A549 (cell line): ENCODE measurements at places on chromosomes 4 and X. TPM values are rescaled to one million over a fixed set of nuclear protein-coding genes. Genes with fewer than 3 reads are reported as not detected.

C4orf36 gene
- polyA plus RNA-seq: 1.5 to 2.9 TPM (median 2.5 TPM) in 3 replicates

ODAPH gene
- polyA plus RNA-seq: 0.06 to 0.57 TPM (median 0.34 TPM) in 3 replicates

GPC4 gene
- polyA plus RNA-seq: 0.01 TPM in 1 of 3 replicates, not detected in the others

BST1 gene
- 16.0 to 18.3 TPM (median 16.4 TPM) in 3 replicates for polyA plus RNA-seq

ART3 gene
- not detected in 3 replicates for polyA plus RNA-seq

CNKSR2 gene
- polyA plus RNA-seq: 4.9 to 6.0 TPM (median 5.8 TPM) in 3 replicates

HERC6 gene
- polyA plus RNA-seq: 2.8 to 3.6 TPM (median 3.6 TPM) in 3 replicates

HTRA3 gene
- polyA plus RNA-seq: 4.6 to 8.0 TPM (median 4.9 TPM) in 3 replicates

PFKFB1 gene
- polyA plus RNA-seq: 0.04 to 0.13 TPM (median 0.11 TPM) in 3 replicates

DUSP9 gene
- polyA plus RNA-seq: 1.3 to 1.6 TPM (median 1.3 TPM) in 3 replicates

ARR3 gene
- not detected in 3 replicates for polyA plus RNA-seq

TEC gene
- 1.4 to 1.9 TPM (median 1.6 TPM) in 3 replicates for polyA plus RNA-seq

CTAG1A gene
- polyA plus RNA-seq: not detected in 3 replicates

TRAM1L1 gene
- polyA plus RNA-seq: 0.72 to 1.4 TPM (median 0.93 TPM) in 3 replicates

ZBTB49 gene
- polyA plus RNA-seq: 1.9 to 2.2 TPM (median 2.0 TPM) in 3 replicates

AWAT2 gene
- polyA plus RNA-seq: not detected in 3 replicates

PLAC8 gene
- 1.6 to 1.7 TPM (median 1.7 TPM) in 3 replicates for polyA plus RNA-seq
